ENCODE measurements at places on chromosomes 12 and 14.

- DNase-seq, result no peak
Observed at GRCh38 chr14:100594625-100594951, 7.4 kb upstream of the BEGAIN start.

- DNase-seq, result no peak
Observed at GRCh38 chr14:32492457-32492856, 163.4 kb downstream of the AKAP6 start.

DNA sequence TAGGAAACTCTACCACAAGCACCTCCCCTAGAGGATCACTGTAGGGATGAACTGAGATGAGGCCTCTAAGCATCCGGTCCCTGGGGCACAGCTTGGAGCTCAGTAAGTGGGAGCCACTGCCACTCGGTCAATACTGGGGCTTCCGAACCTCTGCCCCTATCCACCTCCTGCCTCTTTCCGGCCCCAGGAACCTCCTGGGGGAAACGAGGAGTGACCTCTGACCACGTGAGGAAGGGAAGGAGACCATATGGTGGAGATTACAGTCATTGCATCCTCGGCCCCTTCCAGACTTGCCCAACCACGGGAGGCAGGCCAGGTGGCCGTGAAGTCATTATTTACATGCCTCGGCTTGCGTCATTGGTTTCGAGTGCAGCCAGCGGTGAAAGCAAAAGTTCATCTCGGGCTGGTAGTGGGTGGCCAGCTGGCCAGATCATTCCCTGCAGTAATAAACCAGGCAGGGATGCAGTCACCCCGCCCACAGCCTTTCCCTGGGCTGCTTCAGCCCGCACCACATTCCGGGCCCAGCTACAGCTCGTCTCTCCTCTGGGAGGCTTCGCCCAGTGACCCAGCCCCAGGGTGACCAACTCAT, 65.4 kb downstream of the C14orf132 start:
- DNase-seq, result peak; percentile 100

DNA sequence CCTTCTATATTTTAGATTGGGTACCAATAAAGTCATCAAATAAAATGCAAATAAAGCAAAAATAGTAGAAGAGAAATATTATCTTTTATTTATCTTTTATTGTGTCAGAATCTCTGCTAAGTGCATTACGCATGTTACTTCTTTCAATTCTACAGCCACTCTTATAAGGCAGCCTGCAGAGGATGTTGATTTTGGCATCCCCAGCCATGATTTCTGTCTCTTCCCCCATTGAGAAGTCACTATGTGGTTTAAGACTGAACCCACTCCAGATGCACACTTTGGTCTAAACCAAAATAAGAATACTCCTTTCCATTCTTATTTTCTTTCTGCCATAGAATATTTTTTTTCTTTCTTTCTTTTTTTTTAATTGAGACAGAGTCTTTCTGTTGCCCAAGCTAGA, 56.0 kb upstream of the ACSS3 start:
- DNase-seq, result no peak

DNA sequence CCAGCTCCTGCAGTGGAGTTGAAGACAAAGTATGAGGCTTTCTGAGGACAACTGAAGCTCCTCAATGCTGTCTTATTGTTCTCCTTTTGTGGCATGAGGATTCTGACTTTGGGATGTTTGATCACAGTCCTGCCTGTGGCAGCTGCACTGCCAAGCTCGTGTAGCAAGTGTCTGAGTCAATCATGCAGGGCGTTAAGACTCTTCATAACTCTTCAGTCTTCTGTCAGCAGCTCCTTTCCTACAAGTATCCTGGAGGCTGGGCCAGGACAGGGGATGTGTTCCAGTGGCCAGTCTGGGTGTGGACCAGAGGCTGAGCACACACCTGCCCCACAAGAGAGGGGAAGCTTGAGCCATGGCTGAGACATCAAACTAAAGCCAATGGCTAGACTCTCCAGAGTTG, 94.3 kb downstream of the PELI2 start:
- DNase-seq, result no peak

DNA sequence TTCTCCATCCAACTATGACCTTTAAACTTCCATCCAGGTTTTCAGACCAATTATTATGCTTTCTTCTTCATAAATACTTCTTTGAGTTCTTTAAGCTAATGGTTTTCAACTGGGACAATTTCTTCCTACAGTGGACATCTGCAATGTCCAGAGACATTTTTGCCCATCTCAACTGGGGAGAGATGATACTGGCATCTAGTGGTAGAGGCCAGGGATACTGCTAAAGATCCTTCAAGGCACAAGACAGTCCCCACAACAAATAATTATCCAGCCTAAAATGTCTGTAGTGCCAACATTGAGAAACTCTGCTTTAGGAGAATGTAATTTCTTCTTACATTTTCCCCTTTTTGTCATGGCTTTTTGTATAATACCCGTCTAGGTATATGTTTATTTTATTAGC, 10.6 kb downstream of the TRHDE start:
- DNase-seq, result peak; percentile 17

- DNase-seq, result no peak
Observed at GRCh38 chr14:36751920-36752319, 90.3 kb downstream of the PAX9 start.

- peak; percentile 36 for DNase-seq
Observed at GRCh38 chr14:33165144-33165925, 226.7 kb downstream of the NPAS3 start.

GRCh38 chr12:846421-846820, 94.0 kb downstream of the WNK1 start:
- no peak for DNase-seq

GRCh38 chr14:99348816-99349614, 77.0 kb upstream of the BCL11B start:
- no peak for DNase-seq

DNA sequence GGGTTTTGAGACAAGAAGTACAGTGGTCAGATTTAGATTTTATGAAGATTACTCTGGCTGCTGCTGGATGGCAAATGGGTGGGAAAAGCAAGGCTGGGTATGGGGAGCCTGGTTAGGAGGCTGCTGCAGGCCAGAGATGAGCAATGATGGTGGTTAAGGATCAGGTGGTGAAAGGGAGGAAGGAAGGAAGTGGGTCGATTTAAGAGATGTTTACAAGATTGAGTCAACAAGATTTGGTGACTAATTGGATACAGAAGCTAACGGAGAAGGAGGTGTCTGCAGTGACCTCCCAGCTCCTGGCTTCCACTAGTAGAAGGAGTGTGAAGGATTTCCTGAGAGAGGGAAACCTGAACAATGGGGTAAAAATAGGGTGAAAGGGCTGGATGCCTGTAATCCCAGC, 18.7 kb downstream of the NOS1 start:
- DNase-seq, result no peak

- DNase-seq, result peak; percentile 66
Observed at GRCh38 chr12:56115329-56115728, 1.1 kb upstream of the RPL41 start.

DNA sequence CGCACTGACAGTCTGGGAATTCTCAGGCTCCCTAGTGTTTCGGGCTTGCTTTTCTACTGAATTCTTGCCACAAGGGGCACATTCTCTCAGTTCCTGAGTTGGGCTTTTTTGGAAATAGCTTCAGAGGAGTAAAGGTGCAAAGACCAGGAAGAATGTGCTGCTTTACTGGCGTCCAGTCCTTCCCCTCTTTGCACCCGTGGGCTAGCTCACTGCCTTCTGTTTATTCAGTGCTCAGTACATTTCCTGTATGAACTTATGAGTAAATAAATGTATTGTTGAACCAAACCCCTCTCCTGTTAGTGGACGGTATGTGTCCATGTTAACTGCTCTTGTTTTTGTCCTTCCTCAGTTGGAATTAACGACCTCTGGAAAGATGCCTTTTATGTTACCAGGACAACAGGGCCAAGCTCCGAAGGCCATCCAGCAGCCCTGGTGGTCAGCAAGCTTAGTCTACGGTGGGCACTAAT, 24.0 kb downstream of the GSG1 start:
- peak; percentile 24 for DNase-seq

GRCh38 chr14:52086711-52087110, 17.9 kb upstream of the NID2 start:
- DNase-seq, result no peak

DNA sequence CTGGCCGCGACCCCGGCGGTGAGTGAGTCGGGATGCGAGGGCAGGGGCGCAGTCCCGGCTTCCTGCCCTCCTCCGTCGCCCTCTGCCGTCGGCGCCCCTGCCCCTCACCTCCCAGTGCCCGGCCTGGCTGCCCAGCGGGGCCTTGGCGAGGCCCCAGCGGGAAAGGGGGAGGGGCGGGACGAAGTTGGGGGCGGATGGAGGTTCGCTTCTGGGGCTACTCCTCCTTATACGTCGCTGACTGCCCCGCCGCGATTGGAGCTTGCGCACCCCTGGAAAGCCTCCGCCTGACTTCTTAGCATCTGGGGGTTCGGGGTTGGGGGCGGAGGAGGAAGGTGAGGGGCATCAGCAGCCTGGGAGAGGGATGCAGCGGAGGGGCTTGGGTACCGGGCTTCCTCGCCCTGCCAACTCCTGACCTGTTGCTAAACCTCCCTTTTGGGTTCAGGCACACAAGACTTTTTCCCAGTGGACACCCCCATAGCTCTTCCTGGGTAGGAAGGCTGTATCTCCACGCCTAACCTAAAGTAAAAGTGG, 406 bp downstream of the TMEM263 start:
- DNase-seq, result no peak

DNA sequence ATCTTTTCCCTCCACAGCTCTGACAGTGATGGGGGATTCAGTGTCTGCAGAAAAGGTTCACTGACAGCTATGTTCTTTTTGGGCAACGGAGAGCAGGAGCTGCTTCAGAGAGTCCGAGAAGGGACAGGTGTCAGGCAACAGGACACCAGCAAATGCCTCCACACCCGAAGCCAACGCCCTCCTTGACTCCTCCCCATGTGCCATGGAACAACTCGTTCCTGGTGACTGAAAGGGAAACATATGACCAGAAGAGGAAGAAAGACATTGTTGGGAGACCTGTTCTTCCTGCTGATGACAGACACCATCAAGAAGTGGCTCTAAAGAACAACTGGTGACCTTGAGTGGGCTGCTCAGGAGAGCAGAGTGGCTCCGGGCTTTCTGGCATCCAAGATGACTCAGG, 172.3 kb upstream of the NOS1 start:
- DNase-seq, result no peak

GRCh38 chr12:52577316-52577715, 3.7 kb upstream of the KRT74 start:
- DNase-seq, result no peak

- DNase-seq, result no peak
Observed at GRCh38 chr12:72203764-72204335, 68.3 kb upstream of the TRHDE start.

DNA sequence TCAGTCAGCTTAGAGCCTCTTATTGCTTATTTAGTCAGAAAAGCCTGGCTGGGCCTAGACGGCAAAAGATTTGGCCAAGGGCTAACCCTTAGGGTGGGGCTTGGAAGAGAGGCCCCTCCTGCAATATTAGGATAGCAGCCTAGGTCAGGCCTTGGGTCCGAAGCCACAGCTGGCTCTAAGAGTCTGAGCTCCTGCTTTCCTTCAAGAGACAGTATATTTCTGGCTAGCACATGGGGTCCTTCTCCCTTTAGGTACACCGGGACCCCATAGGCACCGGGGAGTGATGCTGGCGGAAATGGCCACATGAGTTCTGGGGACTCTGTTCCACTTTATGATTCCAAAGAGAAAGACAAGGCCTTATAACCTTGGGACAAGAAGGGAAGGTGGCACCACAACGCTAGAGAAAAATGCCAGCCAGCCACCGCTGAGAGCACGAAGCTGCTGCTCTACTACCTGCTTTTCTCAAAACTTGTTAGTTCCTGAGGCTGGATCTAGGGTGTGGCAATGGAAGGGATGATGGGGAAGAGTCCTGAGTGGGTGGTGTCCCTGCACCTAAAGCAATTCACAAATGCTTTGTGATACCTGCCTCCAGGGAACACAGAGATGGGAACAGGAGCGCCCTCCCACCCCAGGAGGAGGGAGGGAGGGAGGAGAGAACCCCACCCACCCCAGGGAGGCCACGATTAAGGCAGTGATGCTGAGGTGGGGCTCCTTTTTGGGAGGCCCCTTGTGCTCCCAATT, 3.1 kb upstream of the AVIL start:
- DNase-seq, result no peak

DNA sequence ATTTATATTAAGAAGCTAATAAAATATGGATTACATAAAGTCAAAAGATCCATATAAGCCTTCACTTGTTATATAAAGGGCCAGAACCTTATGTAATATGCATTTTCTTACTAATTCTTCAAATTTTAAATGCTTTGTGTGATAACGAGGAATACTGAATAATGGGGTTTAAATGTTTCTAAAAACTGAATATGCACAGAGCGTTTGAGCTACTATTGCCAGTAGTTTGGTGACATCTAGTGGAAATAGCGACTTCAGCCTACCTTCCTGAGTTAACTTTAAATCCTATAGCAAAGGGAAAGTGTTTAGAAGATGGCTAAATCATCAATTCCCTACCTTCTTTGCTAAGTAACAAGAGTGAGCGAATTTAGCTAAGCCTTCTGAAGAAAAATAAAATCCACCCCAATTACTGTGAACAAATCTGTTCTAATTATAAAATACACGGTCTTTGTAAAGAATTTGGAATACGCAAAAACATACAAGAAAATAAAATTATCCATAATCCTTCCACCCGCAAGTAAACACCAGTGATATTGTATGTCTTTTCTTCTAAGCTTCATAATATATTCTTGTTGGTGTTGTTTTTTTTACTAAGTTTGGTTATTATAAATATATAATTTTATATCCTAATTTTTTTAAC, 115.5 kb upstream of the G2E3 start:
- peak; percentile 65 for DNase-seq

DNA sequence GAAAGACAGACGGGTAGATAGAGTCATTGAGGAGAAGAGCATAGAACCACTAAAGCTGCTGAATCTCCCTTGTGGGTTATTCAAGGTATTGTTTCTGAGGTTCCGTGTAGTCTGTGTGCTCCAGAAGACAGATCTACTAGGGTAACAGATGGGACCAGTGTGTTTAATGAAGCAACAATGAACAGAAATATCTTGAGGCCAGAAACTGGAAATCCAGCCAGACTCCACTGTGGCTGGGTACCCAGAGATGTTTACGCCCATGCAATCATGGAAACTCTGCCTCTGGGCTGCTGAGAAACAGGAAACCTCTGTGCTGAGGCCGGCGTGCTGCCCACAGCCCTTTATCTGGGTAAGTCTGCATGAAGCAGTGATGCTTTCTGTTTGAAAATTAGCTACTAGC, 8.3 kb downstream of the PROX2 start:
- DNase-seq, result no peak

- DNase-seq, result no peak
Observed at GRCh38 chr12:108635201-108635996, 1.7 kb upstream of the SELPLG start.

DNA sequence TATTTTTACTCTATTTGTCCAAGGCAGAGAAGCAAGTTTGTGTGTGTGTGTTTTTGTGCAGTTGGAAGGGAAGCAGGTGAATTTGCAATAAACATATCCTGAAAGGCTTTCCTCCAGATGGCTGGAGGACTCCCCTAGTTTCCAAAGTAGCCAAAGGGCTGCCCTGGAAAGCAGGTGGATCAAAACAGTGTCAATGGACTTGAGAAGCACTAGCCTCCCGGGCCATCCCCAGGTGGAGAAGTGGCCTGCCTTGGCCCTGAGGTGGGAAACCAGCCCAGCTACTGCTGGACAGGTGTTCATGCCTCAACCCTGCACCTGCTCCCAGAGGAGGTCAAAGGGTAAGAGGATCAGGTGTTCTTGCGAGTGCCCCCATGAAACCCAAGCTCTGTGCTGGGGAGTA, 1046.9 kb downstream of the VRK1 start:
- DNase-seq, result no peak

GRCh38 chr12:225012-225411, 11.1 kb upstream of the SLC6A12 start:
- no peak for DNase-seq

GRCh38 chr12:110224379-110225304, 56.4 kb upstream of the ATP2A2 start:
- DNase-seq, result peak; percentile 67
